Dermis microvascular lymphatic vessel endothelial cell (primary cell): ENCODE measurements at places on chromosomes 1 and 21. TPM values are rescaled to one million over a fixed set of nuclear protein-coding genes. Genes with fewer than 3 reads are reported as not detected.

- no peak for DNase-seq
Observed at GRCh38 chr1:230010603-230011332, 56.3 kb upstream of the GALNT2 start.

GRCh38 chr1:36284517-36284916 lies 21.7 kb upstream of the SH3D21 start:
- DNase-seq, result no peak

LCE1B gene
- not detected in 2 replicates for total RNA-seq

DNA sequence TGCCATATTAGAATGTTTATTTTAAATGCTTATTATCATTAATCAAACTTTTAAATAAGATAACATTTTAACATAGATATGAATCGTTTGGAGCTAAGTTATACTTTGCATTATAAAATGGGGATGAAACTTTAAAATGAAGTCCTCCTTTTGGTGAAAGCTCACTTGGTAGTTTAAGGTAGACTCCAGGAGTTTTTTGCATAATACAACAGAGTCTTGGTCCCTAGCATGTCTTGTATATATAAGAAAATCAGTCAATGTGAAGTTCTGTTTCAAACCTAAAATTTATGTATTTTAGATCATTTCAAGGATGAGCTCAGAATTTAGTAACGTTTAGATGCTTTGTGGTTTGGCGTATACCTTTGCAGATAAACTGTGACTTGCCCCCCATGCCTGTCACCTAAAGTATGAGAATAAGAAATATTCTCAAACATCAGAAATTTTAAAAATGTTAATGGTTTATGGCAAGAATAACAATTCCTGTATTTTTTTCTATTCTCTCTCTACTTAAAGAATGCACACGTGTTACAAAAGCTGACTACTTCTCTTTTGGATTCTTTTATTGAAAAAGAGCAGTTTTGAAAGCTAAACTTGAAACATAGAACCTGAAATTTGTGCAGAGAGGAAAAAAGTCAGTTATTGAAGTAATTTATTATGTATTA lies 3.8 kb downstream of the NFIA start:
- no peak for DNase-seq

- no peak for DNase-seq
Observed at GRCh38 chr1:216073793-216074595, 349.3 kb downstream of the USH2A start.

SLC5A9 gene
- total RNA-seq, result under 0.01 and 0.13 TPM in 2 replicates

NES gene
- 38.3 and 55.1 TPM in 2 replicates for total RNA-seq

DNA sequence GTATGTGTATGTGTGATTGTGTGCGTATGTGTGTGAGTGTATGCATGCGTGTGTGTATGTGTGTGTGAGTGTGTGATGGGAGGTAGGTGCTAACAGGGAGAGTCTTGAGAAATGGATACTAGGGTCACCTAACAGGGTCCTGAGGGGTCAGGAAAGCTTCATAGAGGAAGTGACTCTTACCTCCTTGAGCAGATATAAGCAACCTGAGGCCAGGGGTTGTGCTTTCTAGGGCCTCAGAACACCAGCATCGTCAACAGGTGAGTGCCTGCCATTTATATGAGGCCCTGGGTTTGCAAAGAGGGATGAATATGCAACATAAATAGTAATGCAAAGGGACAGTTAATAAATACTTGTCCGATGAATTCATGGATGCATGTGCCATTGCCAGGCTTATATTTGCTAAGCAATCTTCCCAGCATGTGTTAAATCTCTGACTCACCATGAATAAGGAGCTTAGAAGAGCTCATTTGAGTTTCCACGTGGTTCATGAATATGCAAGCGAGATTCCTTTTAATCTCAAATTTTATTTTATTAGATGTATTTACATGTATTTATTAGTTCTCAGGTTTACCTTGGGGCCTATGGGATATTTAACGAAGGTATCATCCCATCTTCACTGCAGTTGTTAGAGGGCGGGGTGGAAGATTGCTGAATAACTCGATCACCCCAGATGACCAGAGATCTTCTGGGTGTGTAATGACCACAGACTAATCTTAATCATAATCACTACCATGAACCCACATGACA lies 438.3 kb downstream of the CAMTA1 start:
- DNase-seq, result no peak

NLRP3 gene
- total RNA-seq, result under 0.01 TPM in 1 of 2 replicates, not detected in the other

FCRL5 gene
- not detected in 2 replicates for total RNA-seq

DNA sequence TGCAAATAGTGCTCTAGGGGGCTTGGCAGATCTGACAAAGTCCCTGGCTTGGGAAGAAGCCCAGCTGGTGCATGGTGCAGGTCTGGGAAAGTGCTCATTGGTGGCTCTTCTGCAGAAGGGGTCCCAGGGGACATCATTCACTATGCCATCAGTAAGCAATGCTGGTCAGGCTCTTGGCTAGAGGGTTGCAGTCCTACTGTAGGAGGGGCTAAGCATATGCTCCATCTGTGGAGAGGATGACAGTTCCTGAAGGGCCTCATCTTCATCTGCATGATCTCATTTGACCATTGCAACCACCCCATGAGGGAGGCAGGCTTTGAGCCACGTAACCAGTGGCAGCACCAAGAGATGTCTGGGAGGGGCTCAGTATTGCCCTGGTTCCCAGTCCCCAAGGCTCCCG lies 31.5 kb upstream of the VASH2 start:
- DNase-seq, result no peak

FCMR gene
- 0.25 TPM in 1 of 2 replicates, not detected in the other for total RNA-seq

GRCh38 chr1:221675880-221676800 lies 65.7 kb downstream of the DUSP10 start:
- no peak for DNase-seq

CYP4A11 gene
- not detected in 2 replicates for total RNA-seq

GRCh38 chr21:39381009-39381408 lies 32.1 kb upstream of the HMGN1 start:
- DNase-seq, result no peak

- peak; percentile 52 for DNase-seq
Observed at GRCh38 chr1:31985430-31985829, 28.2 kb upstream of the KHDRBS1 start.

DNA sequence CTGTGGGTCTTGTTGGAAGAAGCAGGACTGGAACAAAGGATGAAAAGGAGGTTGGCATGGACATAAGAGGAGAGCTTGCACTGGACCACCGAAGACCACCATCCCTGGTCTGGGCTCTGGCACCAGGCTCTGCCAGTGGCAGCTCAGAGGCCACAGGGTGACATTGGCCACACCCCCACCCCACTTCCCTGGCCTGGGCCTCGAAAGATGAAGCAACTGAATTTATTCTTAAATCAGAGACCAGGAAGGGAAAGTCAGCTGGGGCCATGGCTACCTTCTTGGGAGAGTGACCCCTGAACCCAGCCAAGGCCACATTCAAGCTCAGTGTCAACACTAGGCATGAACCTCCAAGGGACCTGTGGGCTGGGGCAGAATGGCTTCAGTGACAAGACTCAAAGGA lies 4.0 kb downstream of the KLHDC7A start:
- DNase-seq, result no peak

FBXO28 gene
- total RNA-seq, result 65.7 and 92.0 TPM in 2 replicates
